ENCODE measurements at places on chromosomes 12 and 14. TPM values are rescaled to one million over a fixed set of nuclear protein-coding genes. Genes with fewer than 3 reads are reported as not detected.

GAPDH gene
- 4,618 TPM for total RNA-seq

SPIC gene
- total RNA-seq: not detected

DNA sequence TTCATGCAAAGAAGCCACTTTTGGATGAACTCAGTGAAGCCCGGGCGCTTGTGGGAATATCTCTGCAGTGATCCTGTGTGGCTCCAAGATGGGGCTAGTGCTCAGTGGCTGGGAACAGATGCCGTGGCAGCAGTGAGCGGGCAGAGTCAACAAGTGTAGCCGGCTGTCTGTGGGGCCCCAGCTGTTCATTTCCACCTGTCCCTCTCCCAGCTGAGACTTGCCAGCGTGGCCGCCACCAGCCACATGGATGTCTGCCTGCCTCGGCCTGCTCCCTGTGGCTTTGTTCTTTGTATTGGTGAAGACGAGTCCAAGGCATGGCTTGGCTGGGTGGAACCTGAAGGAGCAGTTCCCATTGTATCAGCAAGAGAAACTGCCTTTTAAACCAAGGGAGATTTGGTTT is 77.3 kb downstream of the NOS1 start:
- H3K27me3 ChIP-seq: no peaks in the 10 kb centered on the region
- H3K36me3 ChIP-seq: no peaks in the 10 kb centered on the region
- no peaks in the 10 kb centered on the region for H3K4me1 ChIP-seq
- no peak for DNase-seq
- no peak overlapping the region for H3K27ac ChIP-seq

DNA sequence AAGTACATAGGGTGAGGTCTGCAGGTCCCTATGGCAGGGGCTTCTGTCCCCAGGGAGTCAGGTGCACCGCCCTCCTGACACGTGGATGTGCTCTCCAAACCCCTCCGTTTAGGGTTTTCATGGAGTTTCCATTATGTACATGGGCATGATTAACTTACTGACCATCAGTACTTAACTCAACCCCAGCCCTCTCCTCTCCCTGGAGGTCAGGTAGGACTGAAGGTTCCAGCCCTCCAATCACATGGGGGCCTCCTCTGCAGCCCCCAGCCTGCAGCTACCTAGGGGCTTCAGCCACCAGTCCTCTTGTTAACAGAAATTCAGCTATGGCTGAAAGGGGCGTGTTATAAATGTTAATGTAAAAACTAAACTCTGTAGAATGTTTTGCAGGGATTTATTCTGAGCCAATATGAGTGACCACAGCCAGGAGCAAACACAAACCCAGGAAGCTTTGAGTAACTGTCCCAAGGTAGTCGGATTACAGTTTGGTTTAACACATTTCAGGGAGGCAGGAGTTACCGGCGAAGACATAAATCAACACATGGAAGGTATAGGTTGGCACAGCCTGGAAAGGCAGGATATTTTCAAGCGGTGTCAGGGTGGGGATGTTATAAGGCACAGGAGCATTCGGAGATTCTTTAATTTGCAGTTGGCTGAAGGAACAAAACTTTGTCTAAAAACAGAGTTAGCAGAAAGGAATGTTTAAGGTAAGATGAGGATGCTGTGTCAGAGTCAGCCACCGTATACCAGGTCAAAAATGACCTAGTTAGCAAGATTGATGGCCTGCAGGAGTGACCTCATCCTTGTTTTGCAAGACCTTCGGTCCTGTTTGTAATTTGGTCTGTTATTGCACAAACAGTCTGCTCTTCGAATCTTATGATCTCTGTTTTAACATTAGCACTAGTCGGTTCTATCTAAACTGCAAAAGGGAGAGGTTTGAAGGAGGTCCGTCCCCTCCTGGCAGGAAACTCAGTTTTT is 75.2 kb downstream of the TNFAIP2 start:
- DNase-seq: no peak

DNA sequence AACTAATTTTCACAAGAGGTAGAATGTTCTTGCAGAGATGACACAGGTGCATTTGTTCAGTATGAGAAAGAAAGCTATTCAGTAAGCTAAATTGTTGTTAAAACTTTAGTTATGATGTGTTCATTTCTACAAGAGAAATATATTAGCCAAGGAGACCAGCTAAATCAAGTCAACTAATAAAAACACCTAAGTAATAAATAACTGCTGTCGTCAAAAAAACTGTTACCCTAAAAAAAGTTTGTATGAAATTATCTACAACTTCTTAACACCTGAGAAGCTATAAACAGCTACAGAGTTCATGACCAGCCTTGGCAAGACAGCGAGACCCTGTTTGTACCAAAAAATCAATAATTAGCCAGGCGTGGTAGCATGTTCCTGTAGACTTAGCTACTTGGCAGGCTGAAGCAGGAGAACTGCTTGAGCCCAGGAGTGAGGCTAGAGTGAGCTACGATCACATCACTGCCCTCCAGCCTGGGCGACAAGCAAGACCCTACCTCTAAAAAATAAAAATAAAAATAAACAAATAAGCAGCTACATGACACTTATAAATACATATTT is 67.6 kb upstream of the AP4S1 start:
- H3K27ac ChIP-seq: no peak overlapping the region
- no peak for DNase-seq
- peaks cover 7% of the 10 kb centered on the region for H3K4me1 ChIP-seq
- no peaks in the 10 kb centered on the region for H3K27me3 ChIP-seq
- H3K4me3 ChIP-seq: no peak overlapping the region

DNA sequence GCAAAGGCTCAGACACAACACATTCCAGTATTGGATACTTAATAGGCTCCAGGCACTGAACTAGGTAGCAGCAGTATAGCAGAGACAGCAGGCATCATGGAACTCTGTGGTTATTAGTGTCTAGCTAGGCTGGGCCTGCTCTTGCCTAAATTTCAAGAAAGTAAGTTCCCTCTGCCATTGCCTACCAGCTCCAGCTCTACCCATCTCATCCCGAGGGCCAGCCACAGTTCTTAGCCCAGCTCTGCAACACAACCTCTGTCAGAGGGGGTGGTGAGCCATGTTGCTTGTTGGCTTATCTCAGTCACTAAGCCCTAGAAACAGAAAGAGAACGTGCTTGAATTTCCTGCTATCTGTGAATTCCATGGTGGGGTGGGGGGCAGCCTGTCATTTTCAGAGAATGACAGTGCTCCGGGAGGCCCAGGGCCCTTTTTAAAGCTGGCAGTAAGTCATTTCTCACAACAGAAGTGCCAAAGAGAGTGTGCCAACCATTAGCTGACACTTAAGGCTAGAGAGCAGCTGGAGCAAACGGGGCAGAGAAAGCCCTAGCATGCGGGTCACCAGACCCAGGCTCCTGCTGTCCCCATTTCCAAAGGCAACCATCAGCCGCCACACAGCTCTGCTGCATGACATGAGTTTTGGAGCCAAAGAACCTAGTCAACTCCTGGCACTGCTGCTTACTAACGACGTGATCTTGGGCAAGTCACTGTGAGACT is 105.9 kb downstream of the PRMT8 start:
- H3K27me3 ChIP-seq: no peaks in the 10 kb centered on the region
- H3K4me1 ChIP-seq: no peaks in the 10 kb centered on the region
- no peak overlapping the region for H3K4me3 ChIP-seq
- no peak overlapping the region for H3K27ac ChIP-seq
- DNase-seq: no peak
- no peaks in the 10 kb centered on the region for H3K36me3 ChIP-seq

DNA sequence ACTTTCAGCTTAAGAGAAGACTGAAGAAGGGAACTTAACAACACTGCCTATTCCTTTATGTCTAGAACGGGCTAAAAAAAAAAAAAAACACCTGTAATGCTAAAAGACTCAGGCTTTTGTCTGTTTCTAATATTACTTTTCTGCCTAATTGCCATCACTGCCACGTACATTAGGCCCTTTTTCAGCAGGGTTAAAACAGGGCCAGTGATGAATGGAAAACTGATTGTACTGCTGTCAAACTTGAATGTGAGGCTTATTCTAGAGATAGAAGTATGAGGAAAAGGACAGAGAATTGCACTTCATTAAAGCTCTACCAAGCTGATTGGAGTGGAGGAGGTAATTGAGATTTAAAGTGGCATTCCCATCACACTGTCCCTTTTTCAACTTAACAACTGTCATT is 535.8 kb downstream of the PRKD1 start:
- no peaks in the 10 kb centered on the region for H3K27me3 ChIP-seq
- no peaks in the 10 kb centered on the region for H3K36me3 ChIP-seq

DNA sequence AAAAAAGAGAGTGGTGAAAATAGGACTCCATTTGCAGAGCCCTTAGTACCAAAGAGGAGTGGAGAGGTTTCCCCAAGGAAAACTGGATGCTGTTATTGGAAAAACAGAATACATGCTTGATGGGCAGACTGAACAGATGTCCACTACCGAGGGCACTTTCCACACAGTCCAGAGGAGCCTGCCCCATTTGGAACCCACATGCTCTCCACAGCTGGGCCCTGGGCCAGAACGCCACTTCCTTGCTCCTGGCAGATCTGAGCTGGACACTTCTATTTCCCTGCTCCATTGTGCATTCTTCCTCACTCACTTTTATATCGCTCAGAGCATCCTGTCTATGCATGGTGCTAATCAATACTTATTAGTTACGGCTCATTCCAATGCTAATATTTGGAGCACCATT is 249.9 kb downstream of the SLC15A4 start:
- no peaks in the 10 kb centered on the region for H3K36me3 ChIP-seq
- H3K27me3 ChIP-seq: no peaks in the 10 kb centered on the region
- no peak for DNase-seq
- no peaks in the 10 kb centered on the region for H3K4me1 ChIP-seq
- H3K4me3 ChIP-seq: no peak overlapping the region

- no peak for DNase-seq
- H3K36me3 ChIP-seq: peaks cover 8% of the 10 kb centered on the region
These were observed 24.1 kb upstream of the ADIPOR2 start for GRCh38 chr12:1666685-1667162.

DNA sequence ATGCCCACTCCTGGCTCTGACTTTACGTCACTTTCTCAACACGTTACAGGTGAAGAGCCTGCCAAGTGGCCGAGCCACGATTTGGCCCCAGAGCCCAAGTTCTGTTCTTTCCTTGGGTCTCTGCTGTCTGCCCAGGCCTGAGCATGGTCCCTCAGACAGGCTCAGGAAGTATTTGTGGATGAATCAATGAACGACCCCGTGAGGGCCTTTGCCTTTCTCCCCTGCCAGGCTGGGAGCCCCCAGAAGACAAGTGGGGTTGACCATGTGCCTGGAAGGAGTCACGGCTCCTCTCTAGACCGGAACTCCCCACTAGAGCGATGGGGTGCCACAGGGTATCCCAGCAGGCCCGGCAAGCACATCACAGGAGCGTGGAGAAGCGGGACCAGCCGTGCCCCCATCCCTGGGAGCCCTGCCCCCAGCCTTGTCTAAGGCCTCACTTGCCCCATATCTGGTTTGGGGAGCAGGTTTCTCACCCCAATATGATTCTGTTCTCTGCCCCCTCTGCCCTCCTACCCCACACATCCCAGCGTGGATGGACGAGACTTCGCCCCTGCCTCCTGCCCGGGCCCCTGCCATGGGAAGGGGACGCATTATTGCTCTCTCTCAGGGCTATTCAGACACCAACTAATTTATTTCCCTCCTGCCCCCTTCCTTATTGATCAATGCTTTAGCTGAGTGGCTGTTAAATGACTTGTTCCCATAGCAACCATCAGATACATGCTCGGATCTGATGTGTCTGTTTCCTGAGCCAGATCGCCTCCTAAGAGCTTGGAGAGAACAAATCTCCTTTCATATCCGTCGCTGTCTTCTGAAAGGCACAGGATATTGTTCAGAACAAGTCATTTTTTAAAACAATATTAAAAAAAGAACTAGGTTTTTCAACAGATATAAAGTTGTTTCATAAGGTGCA is 69.0 kb downstream of the DIO3 start:
- no peak overlapping the region for H3K4me3 ChIP-seq
- no peak for DNase-seq
- H3K36me3 ChIP-seq: no peaks in the 10 kb centered on the region
- H3K27me3 ChIP-seq: peaks cover 10% of the 10 kb centered on the region

DNA sequence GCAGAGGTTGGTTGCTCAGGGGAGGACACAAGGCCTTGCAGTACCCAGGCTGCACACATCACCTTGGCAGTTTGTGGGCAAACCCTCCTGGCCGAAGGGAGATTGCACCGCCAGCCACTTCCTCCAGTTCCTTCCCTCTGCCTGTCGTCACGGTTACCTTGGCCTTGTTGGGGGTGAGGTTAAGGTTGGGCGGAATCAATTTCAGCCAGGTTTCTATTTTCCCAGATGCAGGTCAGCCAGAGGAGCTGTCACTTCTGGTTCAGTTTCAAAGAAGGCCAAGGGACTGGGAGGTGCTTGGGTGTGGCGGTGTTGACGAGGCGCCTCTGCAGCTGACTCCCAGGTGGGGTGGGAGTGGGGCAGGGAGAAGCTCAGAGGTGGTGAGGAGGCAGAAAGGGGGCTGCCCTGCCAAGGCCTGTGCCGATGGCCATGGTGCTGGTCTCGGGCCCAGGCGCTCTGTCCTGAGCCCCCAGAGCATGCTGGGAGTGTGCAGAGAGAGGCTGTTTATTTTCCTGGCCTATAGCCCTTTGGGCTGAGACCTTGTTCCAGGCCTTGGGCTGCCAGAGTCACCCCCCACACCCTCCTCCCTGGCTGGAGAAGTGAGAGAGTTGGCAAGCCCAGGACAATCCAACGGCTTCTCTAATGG is 31.4 kb downstream of the JDP2 start:
- peaks cover 9% of the 10 kb centered on the region for H3K4me1 ChIP-seq
- no peak for DNase-seq
- peaks cover 2% of the 10 kb centered on the region for H3K27me3 ChIP-seq

GRCh38 chr12:57089271-57090245 is 644 bp downstream of the NAB2 start:
- DNase-seq: peak; percentile 72
- H3K4me3 ChIP-seq: peak overlapping the region; percentile 96
- peaks cover 11% of the 10 kb centered on the region for H3K36me3 ChIP-seq
- peak overlapping the region; percentile 84 for H3K27ac ChIP-seq

DNA sequence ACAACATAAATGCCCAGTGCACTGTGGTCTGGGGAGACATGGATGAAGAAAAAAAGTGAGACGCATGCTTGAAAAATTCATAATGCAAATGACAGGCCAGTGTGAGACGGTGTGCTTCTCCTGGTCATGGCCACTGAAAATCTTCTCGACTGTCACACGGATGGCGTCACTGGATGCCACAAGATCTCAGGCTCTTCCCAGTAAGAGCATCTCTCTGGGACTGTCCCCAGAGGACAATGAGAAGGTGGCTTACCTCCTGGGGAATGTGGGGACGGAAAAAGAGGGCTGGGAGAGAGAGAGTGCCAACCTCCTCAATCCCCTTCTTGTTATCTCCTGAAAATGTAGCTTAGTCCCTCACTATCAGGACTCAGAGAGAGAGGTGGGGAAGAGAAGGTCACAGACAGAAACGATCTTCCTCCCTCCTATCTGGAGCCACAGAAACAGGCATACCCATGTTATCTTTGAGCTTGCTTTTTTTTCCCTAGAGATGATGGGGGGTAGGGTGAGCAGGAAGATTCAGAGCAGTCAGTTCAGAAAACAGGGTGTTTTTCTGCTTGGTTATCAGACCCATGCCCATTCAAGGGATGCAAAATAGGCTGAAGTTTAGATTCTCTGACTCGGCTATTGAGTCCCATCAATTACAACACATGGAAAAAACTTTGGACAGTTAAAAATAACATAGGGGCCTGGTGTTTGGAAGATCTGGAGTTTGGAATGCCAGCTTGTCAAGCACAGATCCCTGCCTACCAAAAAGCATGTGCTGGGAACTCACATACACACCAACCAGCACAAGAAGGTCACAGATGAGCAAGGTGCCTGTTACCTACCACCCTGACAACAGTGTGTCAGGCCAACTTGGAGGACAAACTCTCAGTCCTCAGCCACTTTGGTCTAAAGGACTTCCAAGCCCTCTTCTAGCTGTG is 24.2 kb downstream of the DPF3 start:
- no peaks in the 10 kb centered on the region for H3K27me3 ChIP-seq
- no peak for DNase-seq
- peaks cover 9% of the 10 kb centered on the region for H3K36me3 ChIP-seq
- no peaks in the 10 kb centered on the region for H3K4me1 ChIP-seq
- no peak overlapping the region for H3K4me3 ChIP-seq
- no peak overlapping the region for H3K27ac ChIP-seq

Measured in activated naive CD8-positive, alpha-beta T cell treated with anti-CD3 and anti-CD28 coated beads, Interleukin-2, amount 10 ng/mL, durations not matched to agents 7 days and 5 days (primary cell).